ENCODE measurements at places on chromosomes 13 and 19.

DNA sequence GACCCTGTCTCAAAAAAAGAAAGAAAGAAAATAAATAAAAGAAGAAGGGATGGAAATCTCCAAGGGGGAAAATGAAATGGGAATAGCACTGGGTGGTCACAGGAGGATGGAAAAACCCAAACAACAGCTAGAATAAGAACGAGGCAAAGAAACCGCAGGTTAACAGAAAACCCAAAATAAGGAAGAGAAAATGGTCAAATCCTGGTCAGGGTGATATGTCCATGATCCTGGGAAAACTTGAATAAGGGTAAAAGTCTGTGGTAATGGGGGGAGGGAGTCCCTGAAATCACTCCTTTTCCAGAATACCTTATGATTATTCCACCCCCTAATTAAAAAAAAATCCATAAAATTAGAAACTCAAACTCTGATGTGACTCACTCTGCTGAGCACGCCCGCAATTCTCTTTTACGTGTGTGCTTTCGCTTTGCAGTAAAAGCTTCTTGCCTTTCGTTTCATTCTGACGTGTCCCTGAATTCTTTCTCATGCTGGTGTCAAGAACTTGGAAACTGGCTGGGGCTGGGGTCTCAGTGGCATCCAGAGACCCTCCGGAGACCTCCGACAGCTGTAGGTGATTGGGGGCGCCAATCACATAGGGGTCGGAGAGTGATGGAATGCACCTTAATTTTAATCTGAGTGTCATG lies 4.3 kb upstream of the NAXD start:
- no peak for DNase-seq

GRCh38 chr13:66840621-66841020 lies 389.5 kb downstream of the PCDH9 start:
- no peak for DNase-seq

DNA sequence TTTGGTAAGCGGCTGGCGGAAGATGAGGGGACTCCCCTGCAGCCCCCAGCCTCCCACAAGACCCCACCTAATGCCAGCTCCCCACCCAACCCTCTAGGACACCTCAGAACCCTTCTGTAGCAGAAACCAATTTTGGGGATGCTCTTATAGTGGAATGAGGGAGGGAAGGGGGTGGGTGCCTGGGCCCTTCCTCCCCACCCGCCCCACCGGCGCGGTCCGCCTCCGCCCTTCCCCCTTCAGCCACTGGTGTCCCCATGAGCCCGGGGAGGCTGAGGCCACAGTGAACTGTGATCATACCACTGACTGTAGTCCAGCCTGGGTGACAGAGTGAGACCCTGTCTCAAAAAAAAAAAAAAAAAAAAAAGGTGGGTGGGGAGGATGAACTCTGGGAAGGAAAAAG lies 16.2 kb downstream of the TLE6 start:
- no peak for DNase-seq

DNA sequence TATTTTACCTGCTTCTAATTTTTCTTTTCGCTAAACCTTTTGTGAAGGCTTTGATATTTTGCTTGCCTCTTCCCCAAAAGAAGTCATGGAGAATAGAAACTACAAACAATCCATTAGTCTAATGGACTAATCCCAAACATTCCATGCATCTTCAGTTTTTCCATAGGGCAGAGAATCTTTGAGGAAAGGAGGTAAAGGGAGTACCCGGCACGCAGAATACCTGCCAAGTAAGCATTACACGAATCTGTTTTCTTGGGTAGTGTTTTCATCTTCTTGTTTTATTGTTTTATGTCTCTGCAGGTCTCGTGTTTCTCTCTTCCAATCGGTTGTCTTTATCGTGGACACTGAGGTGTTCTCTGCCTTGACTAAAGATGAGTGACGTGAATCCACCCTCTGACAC lies at the start of gene NLRP8:
NLRP8 (plus strand) TSS at position 301 of the 400 bp plus-strand sequence.
- DNase-seq, result no peak

DNA sequence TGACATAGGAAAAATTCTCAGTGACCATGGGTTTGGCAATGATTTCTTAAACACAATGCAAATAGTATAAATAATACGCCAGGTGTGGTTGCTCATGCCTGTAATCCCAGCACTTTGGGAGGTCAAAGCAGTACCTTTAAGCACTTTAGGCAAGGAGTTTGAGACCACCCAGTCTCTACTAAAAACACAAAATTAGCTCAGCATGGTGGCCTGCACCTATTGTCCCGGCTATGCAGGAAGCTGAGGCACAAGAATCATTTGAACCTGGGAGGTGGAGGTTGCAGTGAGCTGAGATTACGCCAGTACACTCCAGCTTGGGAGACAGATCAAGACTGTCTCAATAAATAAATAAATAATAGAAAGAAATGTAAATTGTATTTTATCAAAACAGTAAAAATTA lies 356.5 kb upstream of the SLITRK6 start:
- no peak for DNase-seq

- peak; percentile 8 for DNase-seq
Observed at GRCh38 chr13:89695343-89696257, 1651.9 kb upstream of the MIR17HG start.

- DNase-seq, result no peak
Observed at GRCh38 chr13:40780822-40781401, 8.5 kb upstream of the SLC25A15 start.

DNA sequence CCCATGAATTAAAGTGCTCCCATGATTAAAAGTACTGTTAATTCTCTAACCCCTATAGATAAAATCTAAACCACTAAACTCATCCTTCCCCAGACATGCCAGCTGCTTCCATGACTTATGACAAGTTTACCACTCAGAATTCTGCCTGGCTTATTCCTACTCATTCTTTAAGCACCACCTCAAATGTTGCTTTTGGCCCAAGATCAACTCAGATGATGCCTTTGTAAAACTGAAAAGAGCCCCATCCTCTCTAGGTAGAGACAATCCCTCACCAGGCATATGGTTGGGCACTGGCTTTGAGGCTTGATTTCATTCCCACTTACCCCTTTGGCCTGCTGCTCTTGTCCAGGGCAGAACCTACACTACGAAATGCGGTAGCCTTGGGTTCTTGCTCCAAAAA lies 250.0 kb downstream of the DNAJC15 start:
- DNase-seq, result no peak

DNA sequence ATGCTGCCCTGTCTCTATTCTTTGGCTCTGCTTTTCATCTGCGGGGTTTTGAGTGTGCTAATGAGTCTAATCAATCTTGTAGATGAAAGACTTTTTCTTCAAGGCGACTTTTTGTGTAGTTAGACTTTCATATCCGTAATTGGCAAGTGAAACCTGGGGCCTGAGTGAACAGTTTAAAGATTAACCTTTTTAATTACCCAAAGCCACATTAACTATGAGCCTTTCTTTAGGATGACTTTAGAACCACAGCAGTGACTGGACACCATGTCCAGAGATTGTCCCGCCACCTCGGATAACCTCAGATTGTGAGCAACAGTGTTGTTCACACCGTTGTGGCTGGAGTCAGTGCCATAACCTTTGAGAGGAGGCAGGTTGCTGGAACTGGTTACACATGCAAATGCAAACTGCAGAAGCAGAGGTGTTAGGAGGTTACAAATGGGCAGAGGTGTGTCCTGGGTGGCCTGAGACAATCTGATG lies 58.7 kb downstream of the SIAH3 start:
- no peak for DNase-seq

- no peak for DNase-seq
Observed at GRCh38 chr19:41705393-41706174, 2.8 kb upstream of the CEACAM5 start.

DNA sequence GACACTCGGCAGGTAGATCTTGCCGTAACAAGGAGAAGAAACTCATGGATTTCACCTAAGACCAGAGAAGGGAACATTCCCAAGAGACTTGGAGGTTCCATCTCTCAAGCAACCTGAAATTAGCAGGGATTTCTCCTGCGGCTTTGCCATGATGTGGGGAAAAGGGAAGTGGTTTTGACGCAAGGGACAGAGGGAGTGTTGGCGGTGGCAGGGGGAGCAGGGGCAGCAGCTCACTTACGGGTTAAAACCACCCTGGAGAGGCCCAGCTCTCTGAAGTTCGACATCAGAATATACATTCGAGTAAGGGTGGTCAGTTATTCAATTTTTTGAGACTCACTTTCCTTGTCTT lies 76.1 kb upstream of the POMP start:
- peak; percentile 73 for DNase-seq

DNA sequence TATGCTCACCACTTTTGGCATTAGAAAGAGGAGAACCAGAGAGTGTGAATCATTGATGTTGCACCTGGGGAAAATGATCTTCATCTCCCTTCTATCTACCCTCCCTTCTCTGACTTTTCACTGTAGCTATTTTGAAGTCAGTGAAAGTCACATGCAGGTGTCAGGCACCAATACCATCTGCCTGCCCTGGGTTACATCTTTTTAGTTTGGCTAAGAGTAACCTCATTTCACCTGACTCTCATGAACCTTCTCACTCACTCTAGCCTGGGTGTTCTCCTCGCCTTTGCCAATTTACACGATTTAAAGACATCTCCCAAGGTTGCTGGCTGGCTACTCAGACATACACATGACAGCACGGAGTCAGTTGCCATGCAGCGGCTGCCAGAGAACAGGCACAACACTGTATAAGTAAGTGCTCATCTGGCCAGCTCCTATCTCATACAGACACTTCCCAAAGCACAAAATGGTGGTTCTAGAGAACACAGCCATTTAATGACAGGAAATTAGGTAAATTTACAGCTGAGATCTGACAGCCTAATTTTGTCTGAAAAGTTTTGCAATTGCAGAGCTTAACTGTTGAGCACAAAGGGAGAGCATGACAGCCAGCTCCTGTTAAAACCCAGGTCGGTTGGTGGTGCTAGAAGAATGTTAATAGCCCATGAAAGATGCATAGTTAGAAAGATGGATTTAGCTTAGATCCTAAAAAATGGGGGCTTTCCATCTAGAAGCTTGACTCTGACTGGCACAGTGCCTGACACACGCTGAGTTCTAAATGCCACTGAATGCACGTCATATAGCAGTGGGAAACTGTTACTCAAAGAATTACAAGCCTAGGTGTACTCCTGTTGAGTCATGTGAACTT lies 32.5 kb downstream of the LCP1 start:
- DNase-seq, result no peak

DNA sequence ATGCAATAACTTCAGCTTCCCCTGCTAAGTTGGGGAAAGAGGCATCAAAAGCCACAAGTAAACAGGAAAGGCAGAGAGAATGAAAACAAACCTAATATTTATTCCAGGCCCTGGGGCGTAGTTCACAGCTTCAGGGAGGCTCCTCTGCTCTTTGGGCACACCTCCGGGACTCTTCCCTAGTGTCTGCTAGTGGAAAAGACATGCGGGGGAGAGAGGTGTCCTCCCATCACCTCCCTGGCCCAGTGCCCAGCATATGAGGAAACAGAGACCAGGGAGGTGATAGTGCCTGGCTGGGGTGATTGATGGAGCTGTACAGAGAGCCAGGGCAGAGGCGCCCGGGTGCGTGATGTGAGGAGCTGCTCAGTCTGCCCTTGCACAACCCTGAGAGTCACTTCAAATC lies 71.0 kb downstream of the RASL11A start:
- no peak for DNase-seq

DNA sequence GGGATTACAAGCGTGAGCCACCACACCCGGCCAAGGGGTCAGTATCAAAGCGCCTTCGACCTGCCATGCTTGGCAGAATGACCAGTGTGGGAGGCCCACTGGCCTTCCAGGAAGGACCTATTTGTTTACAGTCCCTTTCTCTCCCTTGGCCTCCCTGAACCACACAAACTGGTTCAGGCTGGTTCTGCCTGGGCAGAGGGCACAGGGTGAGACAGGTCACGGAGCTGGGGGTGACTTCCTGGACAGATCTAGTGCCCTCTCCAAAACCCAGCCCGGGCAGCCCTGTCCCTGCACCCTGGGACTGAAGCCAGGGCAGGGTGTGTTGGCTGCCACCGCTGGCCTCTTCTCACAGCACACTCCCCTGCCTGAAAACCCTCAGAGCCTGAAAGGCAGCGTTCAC lies 11.3 kb downstream of the PLEKHF1 start:
- no peak for DNase-seq

DNA sequence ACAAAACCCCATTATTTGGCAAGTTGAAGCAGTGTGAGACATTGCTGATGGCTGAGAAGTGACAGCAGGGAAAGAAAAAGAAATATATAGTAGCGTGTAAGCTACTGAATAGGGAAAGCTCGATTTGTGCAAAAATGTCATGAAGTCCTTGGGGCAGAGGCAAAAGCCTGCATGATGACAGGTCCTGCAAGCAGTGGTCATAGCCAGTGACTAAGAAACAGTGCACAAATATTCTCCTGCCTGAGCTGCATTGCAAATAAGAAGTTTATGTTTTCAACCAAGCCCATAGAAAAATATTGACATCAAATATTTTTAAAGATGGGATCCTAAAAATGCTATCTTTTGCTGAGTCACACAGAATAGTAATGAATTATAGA lies 270.0 kb downstream of the SLITRK6 start:
- DNase-seq, result no peak

GRCh38 chr13:89221557-89222158 lies 1550.5 kb downstream of the SLITRK5 start:
- no peak for DNase-seq

- DNase-seq, result peak; percentile 52
Observed at GRCh38 chr13:41054212-41054877, 7.0 kb upstream of the WBP4 start.

DNA sequence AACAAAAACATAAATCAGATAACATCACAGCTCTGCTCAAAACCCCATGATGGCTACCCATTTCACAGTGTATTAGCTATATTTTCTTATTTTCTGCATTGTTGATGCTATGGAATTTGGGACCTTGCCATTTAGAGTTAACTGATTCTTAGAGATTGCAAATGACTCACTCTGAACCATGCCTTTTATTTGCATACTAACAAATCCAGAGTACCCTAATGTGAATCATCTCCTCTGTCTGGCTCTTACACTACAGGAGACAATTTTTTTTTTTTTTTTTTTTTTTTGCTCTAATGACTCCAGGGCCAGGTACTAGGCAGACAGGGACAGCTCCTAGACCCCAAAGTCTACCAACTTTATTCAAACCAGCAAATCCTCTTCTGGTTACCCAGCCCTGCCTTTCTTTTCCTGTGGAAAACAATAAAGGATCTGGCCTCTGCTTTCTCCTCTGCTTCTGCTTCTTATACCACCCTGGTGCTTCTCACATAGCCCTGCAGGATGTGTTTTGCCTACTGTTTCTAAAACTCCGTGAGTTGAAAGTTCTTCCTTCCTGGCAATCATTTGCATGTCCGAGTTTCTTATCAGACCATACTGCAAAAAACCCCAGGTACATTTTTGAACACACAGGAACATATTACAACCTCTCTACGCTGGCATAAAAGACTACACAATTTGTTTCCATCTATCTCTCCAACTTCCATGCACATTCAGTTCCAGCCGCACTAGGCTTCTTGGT lies 10.6 kb upstream of the ZNF460 start:
- DNase-seq, result no peak
